ENCODE measurements at places on chromosomes 2 and 18.
A peak's percentile ranks its signal among the peaks of the same experiment; 100 is the strongest.

DNA sequence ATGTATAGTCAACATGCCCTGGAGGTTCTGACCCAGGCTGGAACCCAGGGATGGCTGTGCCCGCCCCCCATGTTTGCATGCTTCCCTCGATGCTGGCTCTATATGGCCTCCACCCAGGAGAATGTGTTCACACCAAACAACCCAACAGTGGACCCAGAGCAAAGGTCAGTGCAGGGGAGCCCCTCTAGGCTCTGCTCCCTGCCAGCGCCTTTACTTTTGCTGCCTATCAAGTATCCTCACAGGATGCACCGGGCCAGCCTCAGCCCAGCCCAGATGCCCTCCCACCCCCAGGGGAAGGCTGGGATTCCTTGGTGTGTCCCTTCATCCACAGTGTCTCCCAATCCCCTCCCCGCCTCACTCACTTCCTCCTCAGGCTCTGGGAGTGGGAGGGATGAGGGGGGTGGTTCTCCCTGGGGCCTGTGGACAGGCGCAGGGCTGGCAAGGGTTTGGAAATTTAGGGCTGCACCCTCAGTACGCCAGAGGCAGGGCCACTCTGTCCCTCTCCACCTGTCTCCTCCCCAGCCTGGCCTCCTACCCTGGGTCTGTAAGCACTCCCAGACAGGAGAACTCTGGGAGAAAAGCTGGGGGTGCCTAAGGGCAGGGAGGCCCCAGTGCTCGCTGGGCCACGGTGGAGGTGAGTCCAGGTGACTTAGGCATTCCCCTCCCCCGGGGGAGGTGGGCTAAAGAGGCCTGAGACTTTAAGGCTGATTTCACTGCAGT, 2.3 kb downstream of the ATP6V1B1 start:
- DNase-seq: no peak

GRCh38 chr2:35081001-35081621, 1274.5 kb upstream of the CRIM1 start:
- no peak for DNase-seq

DNA sequence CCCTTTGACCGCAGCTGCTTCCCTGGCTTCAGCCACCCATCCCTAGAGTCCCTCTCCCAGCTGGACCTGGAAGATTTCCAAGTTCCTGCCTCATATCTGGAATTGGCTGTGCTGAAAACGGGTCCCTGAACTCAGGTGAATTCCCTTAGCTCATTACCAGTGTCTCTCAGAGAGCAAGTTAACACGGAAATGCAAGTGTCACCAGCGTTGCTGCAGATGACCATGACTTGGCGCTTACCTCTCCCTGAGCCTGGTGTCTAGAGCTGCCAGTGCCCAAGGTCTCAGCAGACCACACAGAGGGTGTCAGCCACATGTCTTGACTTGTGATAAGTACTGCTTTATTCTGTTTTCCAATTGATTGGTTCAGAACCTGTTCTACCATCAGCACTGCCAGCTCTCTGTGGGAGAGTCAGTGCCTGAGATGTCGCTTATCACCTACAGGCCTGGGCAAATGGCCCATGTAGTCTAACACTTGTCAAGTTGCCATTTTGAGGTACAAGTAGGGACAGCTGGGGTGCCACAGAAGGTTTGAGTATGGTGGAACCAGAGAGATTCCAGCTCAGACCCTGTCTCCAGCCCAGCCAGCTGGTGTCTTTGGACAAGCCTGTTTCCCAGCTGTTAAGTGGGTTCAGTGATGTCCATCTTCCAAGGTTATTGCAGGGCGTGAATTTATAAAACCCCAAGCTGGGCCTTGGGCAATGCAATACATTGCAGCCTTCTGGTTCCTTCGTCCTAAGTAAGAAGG, 48.7 kb downstream of the LYPD1 start:
- DNase-seq: no peak

DNA sequence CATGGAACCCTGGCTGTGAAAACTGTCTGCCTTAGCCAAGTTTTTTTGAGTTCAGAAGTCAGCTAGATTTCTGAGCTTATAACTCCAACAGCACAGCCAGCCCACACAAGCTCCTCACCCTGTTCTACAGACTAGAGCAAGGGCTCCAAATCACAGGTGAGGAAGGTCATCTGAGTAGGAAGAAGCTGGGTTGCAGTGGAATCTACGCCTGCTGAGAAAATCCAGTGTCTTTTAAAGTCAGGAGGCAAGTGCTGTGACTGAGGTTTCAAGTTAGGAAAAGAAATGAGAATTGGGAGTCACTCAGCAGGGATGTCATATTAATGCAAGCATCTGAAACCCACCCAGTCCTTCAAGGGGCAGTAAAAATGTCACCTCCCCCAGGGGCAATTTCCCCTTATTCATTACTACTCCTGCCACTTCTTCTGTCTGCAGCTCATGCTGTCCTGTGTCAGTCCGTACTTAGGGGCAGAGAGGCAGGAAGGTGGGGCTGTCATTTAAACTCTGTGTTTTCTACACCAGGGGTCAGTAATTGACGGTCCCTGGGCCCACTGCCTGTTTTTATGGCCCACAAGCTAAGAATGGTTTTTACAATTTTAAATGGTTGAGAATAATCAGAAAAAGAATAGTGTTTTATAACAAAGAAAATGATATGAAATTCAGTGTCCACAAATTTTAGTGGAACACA, 551.1 kb downstream of the BCL11A start:
- no peak for DNase-seq

GRCh38 chr2:113273027-113273551, 5.6 kb downstream of the PAX8 start:
- DNase-seq: peak; percentile 34

- DNase-seq: no peak
These were observed 37.0 kb upstream of the KYNU start for GRCh38 chr2:142840436-142840835.

DNA sequence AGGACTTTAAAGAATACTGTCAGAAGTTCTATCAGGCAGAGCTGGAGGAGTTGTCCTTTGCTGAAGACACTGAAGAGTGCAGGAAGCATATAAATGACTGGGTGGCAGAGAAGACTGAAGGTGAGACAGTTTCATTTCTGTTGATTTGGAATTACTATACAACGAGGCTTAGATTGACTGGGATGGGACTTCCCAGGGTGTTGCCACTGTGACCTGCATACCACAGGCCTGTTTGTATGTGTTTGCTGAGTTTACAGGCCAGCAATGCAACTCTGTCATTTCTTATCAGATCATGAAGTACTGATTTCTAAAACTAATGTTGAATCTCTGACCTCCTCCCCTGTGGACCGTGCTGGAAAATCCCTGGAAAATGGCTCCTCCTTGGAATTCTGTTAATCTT, 11.8 kb downstream of the SERPINB8 start:
- DNase-seq: no peak

DNA sequence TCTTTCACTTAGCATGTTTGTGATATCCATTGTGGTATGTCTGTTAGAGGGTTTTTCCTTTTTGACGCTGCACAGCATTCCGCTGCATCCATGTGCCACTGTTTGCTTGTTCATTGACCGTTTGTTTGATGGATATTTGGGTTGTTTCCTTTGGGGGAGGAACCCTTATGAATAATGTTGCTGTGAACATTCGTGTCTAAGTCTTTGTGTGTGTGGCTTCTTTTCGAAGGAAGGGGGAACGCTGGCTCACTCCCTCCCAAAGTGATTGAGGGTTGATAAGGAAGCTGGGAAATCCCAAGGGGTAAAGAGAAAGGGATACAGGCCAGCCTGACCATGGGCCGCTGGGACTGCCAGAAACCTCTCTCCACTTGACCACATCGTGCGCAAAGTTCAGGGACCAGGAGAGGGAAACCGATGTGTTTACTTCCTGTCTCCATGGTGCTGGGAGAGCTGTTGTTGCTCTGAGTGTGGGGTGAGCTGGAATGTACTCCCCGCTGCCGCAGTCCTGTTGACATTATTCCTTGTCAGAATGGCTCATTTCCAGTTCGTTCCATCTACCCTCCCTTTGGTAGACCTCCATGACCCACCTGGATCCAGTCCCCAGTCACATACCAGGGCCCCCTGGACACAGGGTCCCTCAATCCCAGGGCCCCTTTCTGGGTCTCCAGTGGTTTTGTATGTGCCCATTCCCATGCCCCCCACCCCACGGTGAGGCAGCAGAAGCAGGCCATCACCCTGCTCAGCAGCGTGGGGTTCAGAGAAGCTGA, 39.6 kb downstream of the HS1BP3 start:
- no peak for DNase-seq

DNA sequence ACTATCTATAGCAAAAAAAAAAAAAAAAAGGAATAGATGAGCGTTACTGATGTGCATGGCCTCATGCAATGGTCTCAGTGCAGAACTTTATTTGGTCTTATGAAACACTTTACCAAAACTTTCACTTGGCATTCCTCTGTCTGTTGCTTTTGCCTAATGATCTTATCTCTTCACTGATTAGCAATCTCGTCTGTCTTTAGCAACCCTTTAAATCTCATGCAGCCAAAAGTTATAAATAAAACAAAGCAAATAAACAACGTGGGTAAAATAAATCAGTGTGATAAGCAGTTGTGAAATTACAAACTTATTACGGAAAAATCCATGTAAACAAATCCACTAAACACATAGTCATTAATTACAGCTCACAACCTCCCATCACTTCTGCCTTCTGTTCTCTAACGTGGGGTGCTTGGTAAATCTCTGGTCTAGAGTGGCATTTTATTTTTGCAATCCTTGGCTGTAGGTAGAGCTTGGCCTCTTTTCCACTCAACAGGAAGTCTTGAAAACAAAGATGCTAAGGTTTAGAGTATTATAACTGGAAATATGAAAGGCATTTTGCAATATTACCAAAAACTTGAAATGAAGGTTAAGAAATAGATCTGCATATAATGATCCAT, 288.0 kb downstream of the AFF3 start:
- no peak for DNase-seq

DNA sequence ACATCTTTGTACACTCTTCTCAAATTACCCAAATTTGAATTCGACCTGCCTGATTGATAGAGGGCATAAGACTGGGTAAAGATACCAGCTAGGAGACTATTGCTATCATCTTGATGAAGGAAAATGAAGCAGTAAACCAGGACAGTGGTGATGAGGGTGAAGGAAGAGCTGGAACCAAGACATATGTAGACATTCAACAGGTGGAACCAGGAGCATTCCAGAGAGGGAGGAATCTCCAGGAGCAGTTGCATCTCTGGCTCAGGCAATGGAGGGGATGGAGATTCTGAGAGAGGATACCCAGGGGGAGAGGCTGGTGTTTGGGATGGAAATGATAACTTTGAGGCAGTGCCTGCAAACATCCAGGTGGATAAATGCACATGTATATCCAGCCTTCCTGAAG, 41.6 kb downstream of the SDC1 start:
- DNase-seq: no peak

DNA sequence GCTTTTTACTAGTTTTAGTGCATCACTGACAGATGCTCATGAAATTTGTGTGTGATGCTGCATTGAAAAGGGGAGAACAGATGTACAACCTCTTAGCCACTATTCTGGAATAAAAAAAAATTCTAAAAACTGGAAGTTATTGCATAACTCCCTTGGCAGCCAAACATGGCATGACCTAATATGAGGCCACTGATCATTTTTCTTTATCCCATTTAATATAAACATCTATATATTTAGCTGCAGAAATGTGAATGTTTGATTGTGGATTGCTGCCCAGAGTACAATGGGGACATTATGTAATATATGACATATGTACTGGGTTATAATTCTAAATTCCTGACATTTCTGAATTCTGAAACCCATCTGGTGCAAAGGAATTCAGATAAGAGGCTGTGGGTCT, 86.5 kb downstream of the CDCA7 start:
- no peak for DNase-seq

DNA sequence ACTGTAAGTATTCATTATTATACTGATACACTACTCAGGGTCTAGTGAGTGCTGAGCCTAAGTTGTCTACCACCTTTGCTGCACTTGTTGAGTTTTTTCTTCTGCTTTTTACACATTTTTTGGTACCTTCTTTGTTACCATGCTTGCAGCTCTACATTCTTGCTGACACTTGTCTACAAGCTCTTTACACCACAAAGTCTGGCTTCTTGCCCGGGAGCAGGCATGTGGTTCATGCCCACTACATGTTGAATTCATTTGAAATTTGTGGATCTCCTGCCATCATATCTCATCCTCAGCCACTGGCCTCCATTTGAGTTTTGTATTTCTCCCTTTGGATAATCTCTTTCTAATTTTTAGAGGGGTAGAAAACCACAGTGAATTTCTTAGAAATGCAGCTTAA, 29.9 kb downstream of the IL18R1 start:
- DNase-seq: no peak

DNA sequence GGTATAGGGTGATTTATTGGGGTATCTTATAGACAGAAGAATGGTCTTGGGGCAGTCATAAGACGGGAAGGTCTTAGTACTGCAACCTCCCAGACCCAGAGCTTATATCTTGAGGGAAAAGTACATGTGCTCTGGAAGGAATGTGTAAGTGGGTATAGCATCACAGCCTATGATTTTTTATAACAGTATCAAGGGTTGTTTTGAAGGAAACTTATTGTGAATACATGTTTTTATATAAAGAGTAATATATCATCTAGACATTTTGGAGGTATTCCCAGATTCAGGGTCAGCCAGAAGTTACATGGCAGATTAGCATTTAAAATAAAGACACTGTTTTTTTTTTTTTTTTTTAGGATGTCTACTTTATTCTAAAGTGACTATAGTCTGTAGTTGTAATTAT, 47.6 kb upstream of the STON1 start:
- no peak for DNase-seq

GRCh38 chr2:187890690-187891089, 336.5 kb upstream of the TFPI start:
- DNase-seq: no peak

DNA sequence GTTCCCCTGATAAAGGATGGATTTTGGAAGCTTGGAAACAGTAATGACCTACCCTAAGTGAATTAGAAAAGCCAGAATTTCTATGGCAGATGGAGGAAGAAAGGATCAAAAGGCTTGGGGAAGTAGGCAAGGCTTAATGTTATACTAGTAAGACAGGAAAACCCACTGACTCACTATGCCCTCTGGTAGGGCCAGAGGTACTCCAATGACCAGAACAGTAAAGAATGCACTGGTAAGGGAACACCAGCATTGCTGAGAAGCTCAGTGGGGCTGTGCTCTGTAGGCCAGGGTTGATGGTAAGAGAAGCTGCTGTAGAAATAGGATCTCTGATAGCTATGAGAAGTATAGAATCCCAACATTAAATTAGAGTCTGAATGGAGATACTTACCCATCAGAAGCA, 126.4 kb downstream of the GFPT1 start:
- no peak for DNase-seq

DNA sequence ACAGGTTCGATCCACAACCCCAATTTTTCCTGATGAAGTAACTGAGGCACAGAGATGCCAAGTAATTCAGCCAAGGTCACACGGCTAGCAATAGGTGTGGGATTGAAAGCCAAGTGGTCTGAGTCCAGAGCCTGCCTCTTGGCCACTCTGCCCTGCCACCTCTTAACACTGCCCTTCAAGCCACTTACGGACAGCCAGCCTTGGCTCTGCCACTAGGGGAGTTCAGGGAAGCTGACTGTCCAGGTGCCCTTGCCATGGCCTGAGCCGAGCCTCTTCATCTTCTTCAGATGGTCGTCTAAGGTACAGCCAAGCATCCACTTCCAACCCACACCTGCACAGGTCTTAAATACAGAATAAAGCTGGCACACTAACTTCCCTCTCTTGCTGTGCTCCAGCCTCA, 99.3 kb upstream of the GPR45 start:
- no peak for DNase-seq

- DNase-seq: no peak
These were observed 3.4 kb downstream of the PXDN start for GRCh38 chr2:1740716-1741589.

All from GM19239 (cell line).